Endothelial cell (in vitro differentiated cells): ENCODE measurements at places on chromosomes 2 and 18.

DNA sequence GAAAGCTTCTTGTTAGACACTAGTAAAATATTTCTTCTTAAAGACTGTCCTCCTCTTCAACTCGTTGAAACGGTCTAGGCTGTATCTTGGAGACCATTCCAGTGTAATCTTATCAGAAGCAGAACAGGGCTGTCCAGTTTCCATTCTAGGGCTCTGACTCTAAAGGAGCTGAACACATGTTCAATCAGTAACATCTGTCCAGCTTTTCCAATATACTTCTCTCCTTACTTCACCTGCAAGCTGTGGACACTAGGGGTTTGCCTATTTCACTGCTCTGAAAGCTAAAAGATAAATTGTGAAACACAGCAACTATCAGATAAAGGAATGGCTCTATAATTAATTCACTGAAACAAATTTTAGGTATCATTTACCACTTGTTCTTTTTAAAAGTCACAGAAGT is 73.8 kb downstream of the ZNF385B start:
- DNase-seq = no peak

DNA sequence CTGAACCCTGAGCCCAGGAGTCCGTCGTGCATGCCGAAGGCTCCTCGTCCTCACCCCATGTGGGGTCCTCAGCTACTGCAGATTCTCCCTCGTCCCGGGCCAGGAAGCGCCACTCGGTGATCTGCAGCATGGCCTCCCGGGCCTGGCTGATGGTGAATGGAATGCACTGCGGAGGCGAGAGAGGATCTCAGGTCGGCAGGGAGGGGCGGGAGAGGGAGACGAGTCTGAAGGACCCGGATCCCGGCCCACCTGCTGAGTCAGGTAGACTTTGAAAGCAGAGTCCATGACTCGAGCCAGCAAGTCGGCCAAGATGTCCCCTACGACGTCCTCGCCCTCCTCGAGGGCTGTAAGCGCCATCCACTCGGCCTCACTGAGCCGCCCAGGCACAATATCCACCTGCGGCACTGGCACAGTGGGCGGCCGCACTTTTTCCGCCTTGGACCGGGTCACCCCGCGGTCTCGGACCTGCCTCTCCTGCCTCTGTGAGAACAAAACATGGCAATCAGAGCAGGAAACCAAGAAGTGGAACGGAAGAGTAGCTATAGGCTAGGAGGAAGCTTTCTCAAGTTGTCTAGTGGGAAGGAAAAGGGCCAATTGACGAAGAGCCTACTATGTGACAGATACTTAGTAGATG is 5.5 kb downstream of the C2orf81 start:
- no peak for DNase-seq

- DNase-seq = no peak
Measured at GRCh38 chr2:174787487-174788205, 23.4 kb upstream of the CHRNA1 start.

- no peak for DNase-seq
Measured at GRCh38 chr2:184032983-184033382, 565.3 kb upstream of the ZNF804A start.

- DNase-seq = no peak
Measured at GRCh38 chr2:424306-425171, 136.6 kb upstream of the ALKAL2 start.
